ENCODE measurements at places on chromosomes 1 and 21.
A peak's percentile ranks its signal among the peaks of the same experiment; 100 is the strongest.

GRCh38 chr1:62144238-62144831 is 50.3 kb upstream of the L1TD1 start:
- DNase-seq: peak; percentile 36

GRCh38 chr1:228180271-228180958 is 14.8 kb downstream of the IBA57 start:
- no peak for DNase-seq

DNA sequence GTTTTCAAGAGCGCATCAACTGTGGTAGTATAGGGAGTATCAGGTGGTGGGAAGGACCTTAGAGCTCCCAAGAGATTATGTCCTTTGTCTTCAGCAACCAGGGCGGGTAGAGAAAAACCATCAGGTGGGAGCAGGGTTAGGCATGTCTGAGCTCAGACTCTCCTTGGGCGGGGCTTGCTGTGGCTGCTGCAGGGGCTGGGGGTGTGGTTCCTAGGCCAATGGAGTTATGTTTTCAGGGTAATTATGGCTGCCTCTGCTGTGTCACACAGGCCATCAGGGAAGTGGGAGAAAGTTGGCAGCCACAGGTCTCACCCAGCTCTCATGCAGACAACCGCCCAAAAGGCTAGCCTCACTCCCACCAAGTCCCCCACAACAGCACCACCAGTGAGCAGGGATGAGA is 74.9 kb downstream of the FCRL5 start:
- DNase-seq: no peak

GRCh38 chr1:222940095-222940494 is 125.3 kb downstream of the DISP1 start:
- no peak for DNase-seq

DNA sequence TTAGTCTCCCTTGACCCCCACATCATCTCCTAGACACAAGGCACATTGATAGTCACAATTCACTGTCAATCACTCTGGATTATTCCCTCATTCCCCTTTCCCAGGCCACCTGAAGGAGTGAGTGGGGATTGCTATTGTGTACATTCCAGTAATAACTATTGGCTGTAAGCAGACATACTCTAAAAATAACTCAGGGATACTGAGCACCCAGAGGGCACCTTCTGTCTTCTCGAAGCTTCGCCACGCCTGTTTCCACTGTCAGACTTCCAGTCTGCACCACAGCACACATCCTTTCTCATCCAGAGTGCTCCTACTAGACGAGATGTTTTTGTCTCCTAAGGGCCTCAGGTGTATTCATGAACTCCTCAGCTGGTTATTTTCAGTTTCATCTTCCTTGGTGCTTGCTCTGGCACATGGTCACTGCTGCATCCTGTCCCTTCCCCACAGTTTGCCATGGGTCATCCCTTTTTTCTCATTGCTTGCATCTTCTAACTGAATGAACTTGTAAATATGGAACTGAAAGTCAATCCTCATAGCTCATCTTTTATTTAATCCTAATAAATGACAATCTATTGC is 848 bp upstream of the APOBEC4 start:
- DNase-seq: no peak

DNA sequence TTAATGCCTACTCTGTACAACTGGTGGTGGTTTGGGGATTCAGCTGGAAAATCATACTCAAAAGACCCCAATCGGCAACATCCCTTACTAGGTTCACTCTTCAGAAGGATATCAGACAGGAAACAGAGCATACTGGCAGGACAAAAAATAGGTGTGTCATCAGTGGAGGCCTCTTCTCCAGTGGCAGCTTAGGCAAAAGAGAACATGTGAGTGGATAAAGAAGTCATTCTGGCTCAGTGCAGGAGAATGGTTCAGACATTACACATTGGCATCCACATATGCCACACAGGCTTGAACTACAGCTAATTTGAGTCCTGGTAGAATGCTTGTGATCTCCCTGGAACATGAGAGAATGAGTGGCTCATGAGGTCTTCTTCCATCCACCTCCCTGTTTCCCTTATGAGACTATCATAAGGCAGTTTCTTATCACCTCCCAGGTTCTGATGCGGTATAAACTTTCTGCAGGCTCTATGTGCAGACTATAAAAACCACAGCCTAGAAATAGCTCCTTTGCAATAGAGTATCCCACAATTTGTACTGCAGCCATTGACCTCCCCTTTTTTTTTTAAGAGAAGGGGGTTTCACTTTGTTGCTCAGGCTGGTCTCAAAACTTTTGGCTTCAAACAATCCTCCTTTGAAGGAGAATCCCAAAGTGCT is 24.7 kb downstream of the VAMP4 start:
- no peak for DNase-seq

DNA sequence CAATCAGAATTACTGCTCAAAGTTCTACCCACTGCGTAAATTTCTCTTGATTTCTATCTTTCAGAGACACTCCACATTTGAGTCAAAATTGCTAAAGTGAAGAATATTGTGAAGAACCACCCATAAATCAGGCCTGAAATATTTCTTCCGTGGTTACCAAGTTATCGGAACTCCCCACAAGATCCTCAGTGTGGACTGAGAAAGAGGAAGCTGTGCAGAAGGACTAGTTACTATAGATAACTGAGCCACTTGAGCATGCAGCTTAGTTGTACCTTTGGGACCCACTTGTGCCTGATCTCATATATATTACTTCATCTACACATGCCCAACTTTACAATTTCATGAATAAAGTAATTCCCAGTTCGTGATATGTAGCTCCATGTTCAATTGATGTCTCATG is 18.4 kb downstream of the RWDD3 start:
- DNase-seq: no peak

Measured in HuH-7.5 (cell line).